Smooth muscle cell of the pulmonary artery (primary cell): ENCODE measurements at places on chromosomes 1 and 21. TPM values are rescaled to one million over a fixed set of nuclear protein-coding genes. Genes with fewer than 3 reads are reported as not detected.

Gene AGBL4
- total RNA-seq: not detected in 2 replicates

Gene COL16A1
- 90.8 and 97.8 TPM in 2 replicates for total RNA-seq

Gene WNT9A
- 0.59 and 1.3 TPM in 2 replicates for total RNA-seq

Gene MTF1
- 6.6 and 6.9 TPM in 2 replicates for total RNA-seq

Gene PTAFR
- 0.03 and 0.07 TPM in 2 replicates for total RNA-seq

Gene SLFNL1
- 0.46 and 0.86 TPM in 2 replicates for total RNA-seq

Gene RBM11
- total RNA-seq: 0.26 TPM in 1 of 2 replicates, not detected in the other

Gene NES
- total RNA-seq: 43.7 and 57.4 TPM in 2 replicates

Gene MNDA
- not detected in 2 replicates for total RNA-seq

Gene KIAA1614
- total RNA-seq: 6.9 and 8.8 TPM in 2 replicates

Gene BMP8B
- total RNA-seq: under 0.01 TPM in 1 of 2 replicates, not detected in the other

Gene NHLH1
- 0.07 TPM in 2 replicates for total RNA-seq

Gene CLDN17
- not detected in 2 replicates for total RNA-seq

Gene ZBTB37
- total RNA-seq: 10.9 and 11.3 TPM in 2 replicates

Gene HHIPL2
- total RNA-seq: 0.23 and 0.39 TPM in 2 replicates

Gene DNAH14
- 4.4 and 8.2 TPM in 2 replicates for total RNA-seq

Gene SAMD13
- total RNA-seq: 0.36 and 0.52 TPM in 2 replicates

Gene GBP6
- total RNA-seq: not detected in 2 replicates

Gene CFAP107
- not detected in 2 replicates for total RNA-seq

Gene LYPLAL1
- 28.2 and 46.0 TPM in 2 replicates for total RNA-seq

Gene CFHR5
- not detected in 2 replicates for total RNA-seq

Gene CFHR1
- total RNA-seq: 0.36 and 1.6 TPM in 2 replicates
